ENCODE measurements at places on chromosomes 13 and 19.

GRCh38 chr13:102131246-102131645, 270.6 kb downstream of the FGF14 start:
- no peak for DNase-seq

GRCh38 chr13:27086599-27087265, 84.9 kb downstream of the USP12 start:
- DNase-seq = no peak

DNA sequence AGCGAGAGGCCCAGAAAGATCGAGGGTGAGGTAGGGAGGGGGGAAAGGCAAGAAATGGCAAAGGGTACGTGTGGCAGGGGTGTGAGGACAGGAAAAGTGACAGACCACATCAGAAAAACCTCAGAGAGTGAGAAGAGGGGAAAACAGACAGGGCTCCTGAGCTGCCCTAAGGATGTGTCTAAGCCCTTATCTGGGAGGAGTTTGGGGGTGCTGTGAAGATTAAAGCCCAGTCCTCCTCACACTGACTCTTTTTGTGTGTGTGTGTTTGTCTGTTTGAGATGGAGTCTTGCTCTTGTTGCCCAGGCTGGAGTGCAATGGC, 703 bp upstream of the PTH2 start:
- no peak for DNase-seq

DNA sequence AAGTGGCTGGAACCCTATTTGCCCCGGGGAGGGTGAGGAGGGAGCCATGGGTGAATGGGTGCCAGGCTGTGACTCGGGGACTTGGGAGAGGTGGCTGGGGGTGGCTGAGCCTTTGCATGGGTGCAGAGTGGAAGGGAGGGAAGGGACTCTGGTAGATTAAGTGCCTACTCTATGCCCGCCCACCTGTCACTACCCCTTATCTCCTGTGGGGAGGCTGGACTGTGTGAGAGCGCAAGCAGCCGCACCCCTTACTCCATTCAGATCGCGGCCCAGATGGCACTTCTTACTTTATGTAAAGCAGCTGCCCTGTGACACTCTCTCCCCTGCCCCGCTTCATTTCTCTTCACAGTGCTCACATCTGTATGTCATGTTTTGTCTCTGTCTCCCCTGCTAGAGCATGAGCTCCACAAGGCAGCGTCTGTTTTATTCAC, 2.9 kb downstream of the KASH5 start:
- DNase-seq = no peak

DNA sequence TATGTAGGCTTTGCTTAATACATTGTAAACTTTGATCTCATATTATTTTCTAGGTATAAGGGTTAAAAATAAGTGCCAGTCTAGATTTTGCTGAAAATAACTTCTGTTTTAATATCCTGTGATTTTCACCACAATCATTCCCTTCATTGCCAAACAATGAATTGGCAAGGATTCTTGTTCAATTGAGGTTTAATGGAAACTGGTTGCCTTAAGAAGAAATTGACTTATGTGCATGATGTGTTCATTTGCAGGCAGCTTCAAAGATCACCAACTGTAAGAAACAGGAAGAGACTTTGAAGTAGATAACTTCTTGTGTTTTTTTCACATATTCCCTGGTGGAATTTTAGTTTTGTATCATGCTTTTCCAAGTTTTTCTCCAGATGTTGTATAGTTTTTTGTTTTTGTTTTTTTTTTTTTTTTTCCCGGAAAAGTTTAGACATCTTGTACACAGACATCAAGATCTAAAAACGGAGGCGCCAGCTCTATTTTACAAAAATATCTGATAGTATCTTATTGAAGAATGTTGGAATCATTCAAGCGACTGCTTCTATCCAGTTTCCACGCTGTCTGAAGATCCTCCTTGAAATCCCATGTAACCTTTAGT, 108.3 kb downstream of the POSTN start:
- no peak for DNase-seq

- DNase-seq = no peak
Measured at GRCh38 chr13:95150555-95150954, 150.7 kb downstream of the ABCC4 start.

DNA sequence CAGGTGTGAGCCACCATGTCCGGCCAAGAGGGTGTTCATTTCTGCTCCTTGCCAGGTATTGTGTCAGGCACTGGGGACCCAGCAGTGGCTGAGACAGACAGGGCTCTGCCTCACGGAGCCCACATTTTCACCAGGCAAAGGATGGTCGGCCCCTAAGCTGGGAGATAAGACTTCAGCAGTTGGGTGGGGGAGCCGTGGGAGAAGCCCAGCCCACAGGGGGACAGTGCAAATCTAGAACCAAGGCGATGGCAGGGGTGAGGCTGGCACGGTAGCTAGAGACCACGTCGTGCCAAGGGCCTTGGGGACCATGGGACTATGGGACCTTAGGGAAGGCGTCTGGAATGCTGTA, 8.3 kb downstream of the LSR start:
- DNase-seq = no peak

DNA sequence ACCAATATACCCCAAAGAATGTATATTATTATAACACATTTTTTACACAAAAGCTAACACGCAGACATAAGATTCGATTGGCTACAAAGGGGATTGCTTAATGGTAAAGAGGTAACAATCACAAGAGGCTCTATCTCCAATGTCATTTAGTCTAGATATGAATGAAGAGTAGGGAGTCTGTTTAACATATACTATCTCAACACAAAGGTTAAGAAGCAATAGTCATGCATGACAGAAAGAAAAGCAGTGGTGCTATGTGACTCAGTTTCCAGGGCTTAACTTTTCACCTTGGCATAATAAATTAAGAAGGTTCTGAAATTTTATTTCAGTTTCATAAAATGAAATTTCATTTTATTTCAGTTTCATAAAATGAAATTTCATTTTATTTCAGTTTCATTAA, 33.3 kb downstream of the UFM1 start:
- DNase-seq = no peak

DNA sequence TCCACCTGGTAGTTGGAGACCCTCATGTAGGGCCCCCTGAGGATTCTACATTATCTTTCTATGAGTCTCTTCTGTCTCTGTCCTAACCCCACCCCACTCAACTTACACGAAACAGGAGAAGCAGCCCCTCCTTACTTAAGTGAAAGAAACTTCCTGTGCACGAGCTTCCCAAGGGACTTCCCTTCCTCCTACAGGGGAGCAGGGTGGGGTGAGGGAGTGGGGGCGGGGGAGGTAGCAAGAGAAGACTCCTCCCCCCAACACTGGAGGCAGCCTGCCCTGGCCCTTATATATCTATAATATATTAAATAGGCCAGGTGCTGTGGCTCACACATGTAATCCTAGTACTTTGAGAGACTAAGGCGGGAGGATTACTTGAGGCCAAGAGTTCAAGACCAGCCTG, 5.5 kb upstream of the PDE4C start:
- no peak for DNase-seq

- DNase-seq = no peak
Measured at GRCh38 chr13:66347486-66348117, 882.5 kb downstream of the PCDH9 start.

DNA sequence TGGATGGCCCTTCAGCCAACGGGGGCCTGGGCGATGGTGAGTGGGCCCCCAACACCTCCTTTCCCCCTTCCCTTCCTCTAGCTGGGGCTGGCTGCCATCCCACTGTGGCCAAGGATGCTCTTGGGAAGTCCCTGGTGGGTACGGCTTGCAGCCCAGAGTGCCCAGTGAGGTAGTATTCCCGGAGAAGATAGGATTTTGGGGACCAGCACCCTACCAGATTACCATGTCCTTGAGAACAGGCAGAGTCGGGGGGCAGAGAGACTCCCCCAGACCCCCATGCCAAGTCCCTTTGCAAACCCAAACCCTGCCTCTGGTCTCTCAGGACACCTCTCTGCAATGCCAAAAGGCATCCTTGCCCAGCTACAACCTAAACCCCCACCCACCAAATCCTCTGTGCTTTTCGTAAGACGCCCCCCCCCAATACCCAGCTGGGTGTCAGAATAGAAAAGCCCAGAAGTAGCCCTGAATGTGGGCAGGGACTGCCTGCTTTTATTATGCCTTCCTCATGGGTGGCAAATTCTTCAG, 1.7 kb downstream of the HIF3A start:
- no peak for DNase-seq
